ENCODE measurements at places on chromosomes 4 and X.

GRCh38 chr4:184420881-184421416 lies 53.4 kb downstream of the IRF2 start:
- no peak for DNase-seq

DNA sequence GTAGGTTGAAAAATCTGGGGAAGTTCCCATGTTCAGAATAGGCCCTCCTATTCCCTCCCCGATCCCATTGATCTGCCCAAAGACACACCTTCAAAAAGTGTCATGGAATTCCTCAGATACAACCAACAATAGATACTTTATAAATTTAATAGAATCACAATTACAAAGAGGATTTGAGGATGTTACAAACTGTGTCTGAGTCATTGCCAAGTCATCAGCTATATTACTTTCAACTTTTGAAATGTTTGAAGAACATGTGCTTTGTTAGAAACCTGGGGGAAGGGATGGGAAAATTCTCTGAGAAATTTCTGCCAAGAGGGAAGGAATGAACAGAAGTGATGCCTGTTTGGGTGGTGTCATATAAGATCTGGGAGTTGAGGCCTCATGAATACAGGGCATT lies 46.7 kb downstream of the KCNIP4 start:
- DNase-seq = no peak

DNA sequence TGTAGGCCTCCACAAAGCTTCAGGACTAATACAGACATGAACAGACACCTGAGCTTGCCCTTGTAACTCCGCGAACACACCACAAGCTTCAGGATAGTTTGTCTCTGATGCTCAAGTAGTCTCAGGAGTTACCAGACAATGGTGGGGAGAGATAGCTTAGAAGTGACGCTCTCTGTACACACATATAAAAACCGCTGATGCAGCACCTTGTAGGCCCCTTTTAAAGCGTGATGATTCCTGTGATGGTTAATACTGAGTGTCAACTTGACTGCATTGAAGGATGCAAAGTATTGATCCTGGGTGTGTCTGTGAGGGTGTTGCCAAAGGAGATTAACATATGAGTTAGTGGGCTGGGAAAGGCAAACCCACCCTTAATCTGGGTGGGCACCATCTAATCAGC lies 78.7 kb downstream of the MAGED4 start:
- DNase-seq = no peak

DNA sequence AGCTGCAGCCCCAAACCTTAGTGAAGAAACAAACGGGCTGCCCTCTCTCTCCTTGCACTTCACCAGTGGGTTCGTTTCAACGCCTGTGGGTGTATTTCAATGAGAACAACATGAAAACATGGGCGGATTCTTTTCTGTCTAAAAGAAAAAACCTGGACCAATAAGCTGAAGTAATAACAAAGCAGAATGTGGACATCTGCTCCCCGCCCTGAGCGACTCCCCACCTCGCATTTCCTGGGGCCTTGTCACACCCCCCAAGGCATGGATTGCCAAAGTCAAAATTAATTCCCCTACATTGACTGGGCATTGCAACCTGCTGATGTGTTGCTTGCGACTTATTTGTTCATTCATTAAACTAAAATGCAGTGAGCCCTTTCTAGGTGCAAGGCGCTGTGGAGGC lies 142.9 kb downstream of the BCOR start:
- DNase-seq = no peak

- DNase-seq = no peak
These were observed 141.7 kb upstream of the RAI2 start for GRCh38 chrX:18002791-18003190.

DNA sequence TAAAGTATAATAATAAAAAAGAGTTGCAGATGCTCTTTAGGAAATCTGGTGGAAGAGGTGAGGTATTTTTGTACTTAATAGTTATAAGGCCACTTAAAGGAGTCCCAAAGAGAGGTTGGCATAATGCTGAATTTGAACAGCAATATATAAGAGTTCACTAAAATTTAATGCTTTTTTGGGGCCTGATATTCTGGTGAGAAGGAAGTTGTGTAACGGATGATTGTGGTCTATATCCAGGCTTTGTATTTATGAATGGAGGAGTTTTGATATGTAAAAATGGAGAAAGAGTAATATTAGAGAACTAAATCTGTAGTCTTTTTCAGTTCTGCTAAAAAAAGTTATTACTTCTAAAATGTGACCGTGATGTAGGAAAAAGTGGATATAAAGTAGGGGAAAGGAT lies 20.4 kb downstream of the BMP2K start:
- DNase-seq = no peak

- no peak for DNase-seq
These were observed 98.0 kb downstream of the AWAT2 start for GRCh38 chrX:69951753-69952152.

- no peak for DNase-seq
These were observed 456.3 kb downstream of the PDGFC start for GRCh38 chr4:156515295-156515694.

DNA sequence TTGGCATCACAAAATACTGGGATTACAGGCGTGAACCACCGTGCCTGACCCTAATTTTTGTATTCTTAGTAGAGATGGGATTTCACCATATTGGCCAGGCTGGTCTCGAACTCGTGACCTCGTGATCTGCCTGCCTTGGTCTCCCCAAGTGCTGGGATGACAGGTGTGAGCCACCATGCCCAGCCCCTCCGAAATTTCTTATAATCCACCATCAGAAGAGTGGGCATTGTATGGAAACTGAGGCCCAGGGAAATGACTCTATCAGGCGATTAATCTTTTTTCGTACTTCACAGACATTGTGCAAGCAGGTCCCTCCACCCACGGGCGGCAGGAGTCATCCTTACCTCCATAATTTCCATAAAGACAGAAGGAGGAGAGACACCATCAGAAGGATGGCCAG lies 16.0 kb downstream of the CRLF2 start:
- no peak for DNase-seq

DNA sequence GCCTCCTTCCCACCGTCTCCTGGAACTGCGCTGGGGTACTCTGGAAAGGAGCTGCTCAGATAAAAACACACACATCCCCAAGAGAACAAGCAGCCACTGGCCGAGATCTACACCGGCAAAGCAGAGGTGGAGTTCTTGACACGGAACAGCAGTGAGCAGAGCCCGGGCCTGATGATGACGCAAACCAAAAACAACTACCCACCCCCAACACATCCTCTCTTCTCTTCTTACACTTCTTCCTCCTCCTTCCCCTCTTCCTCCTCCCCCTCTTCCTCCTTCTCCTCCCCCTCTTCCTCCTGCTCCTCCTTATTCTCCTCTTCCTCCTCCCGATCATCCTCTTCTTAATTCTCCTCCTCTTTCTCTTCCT lies 4.6 kb downstream of the PNMA5 start:
- no peak for DNase-seq

DNA sequence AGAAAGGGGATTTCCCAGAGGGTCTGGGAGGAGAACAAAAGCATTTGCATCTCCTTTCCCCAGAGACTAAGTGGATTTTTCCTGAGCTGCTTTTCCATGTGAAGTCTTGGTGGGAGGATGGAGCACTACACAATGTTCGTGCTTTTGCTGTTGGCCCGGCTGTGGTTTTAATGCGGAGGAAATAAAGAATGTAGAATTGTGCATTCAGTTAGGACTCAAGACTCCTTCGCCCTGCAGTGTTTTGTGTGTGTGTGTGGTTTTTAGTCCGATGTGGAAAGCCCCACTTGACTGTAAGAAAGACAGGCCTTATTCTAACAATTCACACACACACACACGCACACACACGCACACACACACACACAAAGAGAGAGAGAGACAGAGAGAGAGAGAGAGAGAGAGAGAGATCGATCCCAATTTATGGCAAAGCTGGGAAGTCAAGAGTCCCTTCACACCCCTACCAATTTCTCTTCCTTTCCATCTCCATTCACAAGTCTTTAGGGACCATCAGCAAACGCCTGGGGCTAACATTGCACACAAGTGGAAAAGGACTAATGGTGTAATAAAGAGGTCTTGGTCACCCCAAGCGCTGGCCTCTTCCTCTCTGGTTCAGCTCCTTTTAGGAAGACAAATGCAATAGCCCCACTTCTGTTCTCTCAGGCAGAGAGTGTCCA lies 44.2 kb downstream of the CLDN34 start:
- no peak for DNase-seq

GRCh38 chr4:155450676-155451075 lies 73.9 kb upstream of the MAP9 start:
- no peak for DNase-seq

GRCh38 chr4:95550115-95550987 lies 1.6 kb upstream of the UNC5C start:
- no peak for DNase-seq

GRCh38 chr4:89658701-89659024 lies 178.3 kb downstream of the SNCA start:
- no peak for DNase-seq

- DNase-seq = no peak
These were observed 155.5 kb upstream of the PRDX4 start for GRCh38 chrX:23511793-23512192.

GRCh38 chrX:13491061-13491460 lies 78.3 kb upstream of the EGFL6 start:
- no peak for DNase-seq

- DNase-seq = peak; percentile 64
These were observed 8.9 kb upstream of the RENBP start for GRCh38 chrX:153953342-153953830.

- no peak for DNase-seq
These were observed 18.8 kb downstream of the IL3RA start for GRCh38 chrX:1355131-1356046.

DNA sequence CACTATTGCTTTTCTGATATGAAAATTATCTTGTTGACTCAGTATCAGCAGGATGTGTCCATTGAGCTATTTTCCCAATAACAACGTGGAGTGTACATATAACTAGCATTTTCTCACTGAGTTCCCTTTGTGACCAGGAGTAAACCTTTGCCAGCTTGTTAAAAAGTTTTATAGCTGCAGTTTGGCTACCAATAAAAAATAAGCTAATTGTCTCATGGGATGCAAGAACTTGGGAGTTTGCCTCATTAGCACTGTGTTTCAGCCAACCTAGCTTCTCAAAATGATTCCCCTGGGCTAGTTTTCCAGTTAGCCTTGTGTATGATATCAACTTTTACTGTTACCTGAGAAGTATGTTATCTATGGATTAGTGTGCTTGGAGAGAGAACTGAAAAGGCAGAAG lies 24.9 kb upstream of the ANXA5 start:
- no peak for DNase-seq

DNA sequence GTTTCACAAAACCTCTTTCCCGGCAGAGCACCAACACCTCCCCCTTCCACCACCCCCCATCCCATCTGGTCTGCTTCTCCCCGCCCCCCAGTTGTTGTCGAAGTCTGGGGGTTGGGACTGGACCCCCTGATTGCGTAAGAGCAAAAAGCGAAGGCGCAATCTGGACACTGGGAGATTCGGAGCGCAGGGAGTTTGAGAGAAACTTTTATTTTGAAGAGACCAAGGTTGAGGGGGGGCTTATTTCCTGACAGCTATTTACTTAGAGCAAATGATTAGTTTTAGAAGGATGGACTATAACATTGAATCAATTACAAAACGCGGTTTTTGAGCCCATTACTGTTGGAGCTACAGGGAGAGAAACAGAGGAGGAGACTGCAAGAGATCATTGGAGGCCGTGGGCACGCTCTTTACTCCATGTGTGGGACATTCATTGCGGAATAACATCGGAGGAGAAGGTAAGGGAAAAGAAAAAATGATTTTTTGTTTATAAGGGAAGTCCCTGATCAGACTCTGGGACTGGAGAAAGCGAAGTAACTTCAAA lies at the start of gene PDGFRA:
Gene PDGFRA, plus strand, starts transcription at position 333 of the 541 bp plus-strand sequence. CDS start 29,476 bp downstream, outside the sequence.
- no peak for DNase-seq

- DNase-seq = no peak
These were observed 399.0 kb downstream of the PABPC4L start for GRCh38 chr4:133802359-133803140.
